ENCODE measurements at places on chromosomes 7 and 10.

DNA sequence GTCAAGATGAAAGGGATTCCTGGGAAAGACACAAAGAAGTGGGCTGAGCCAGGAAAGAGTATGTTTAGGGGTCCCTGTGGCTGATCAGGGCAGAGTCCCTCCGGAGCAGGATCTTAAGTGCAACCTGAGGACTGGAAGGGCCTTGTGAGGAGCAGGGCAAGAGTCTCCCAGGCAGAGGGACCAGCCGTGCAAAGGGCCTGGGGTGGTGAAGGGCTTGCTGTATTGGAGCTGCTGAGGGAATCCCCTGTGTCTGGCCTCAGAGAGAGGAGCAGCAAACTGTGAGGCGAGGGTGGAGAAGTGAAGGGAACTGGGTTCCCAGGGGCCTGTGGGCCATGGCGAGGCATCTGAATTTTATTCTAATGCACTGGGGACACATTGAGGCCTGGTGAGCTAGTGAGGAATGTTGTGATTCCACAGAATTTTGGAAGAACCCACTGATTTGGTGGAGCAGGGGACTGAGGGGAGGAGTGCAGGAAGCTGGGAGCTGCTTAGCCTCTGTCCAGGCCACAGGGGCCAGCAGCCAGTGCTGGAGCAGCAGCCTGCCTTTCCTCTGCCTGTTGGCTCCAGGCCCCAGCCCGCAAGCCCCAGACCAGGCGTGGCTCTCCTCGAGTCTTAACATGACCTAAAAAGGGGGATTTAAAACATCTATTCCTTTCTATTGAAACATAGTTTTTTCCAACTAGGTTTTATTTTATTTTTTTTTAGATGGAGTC is 138.4 kb upstream of the IGFBP3 start:
- no peak for DNase-seq

GRCh38 chr10:51952056-51952455 is 252.7 kb upstream of the CSTF2T start:
- no peak for DNase-seq

- DNase-seq: no peak
These were observed 245.1 kb downstream of the CHCHD3 start for GRCh38 chr7:132836746-132837145.

GRCh38 chr7:95157381-95157780 is 167.0 kb downstream of the PON1 start:
- DNase-seq: no peak

GRCh38 chr7:47366960-47367359 is 215.0 kb downstream of the TNS3 start:
- DNase-seq: no peak

- no peak for DNase-seq
These were observed 341.6 kb upstream of the AUTS2 start for GRCh38 chr7:69256634-69257081.

- DNase-seq: peak; percentile 42
These were observed 115.5 kb downstream of the LMBR1 start for GRCh38 chr7:156777364-156778069.

DNA sequence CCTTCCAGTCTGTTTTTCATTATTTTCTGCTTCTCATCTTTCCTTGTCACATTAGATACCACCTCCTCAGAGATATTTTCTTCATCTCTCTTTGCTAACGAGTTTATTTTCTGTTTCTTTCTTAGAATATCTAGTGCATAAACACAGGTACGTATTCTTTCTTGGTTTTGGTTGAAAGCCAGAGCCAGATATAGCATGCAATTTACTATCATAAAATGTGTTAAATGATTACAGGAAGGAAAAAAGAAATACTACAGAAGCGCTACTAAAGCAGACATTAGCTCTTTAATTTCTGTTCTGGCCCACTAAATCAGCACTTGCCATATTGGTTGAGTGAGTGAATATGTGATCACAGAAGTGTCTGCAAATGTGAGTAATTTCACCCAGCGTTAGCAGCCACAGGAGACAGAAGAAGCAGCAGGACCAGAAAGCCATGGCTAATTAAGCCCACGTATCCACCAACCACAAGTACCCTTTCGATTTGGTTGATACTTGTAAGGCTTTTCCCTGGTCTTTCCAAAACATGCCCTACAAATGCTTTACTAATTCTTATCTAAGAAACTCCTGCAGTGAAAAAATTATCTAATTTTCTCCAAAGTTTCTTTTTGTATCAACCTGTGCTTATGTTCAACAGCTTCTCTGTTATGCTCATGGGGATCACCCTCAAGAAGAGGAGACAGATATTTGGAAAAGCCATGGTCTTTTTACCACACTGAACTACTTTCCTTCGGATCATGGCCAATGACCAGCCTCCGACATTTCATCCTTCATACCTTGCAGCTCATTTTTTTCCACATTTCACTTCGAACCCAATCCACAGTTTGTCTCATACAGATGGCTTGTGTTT is 23.1 kb upstream of the MACC1 start:
- no peak for DNase-seq

DNA sequence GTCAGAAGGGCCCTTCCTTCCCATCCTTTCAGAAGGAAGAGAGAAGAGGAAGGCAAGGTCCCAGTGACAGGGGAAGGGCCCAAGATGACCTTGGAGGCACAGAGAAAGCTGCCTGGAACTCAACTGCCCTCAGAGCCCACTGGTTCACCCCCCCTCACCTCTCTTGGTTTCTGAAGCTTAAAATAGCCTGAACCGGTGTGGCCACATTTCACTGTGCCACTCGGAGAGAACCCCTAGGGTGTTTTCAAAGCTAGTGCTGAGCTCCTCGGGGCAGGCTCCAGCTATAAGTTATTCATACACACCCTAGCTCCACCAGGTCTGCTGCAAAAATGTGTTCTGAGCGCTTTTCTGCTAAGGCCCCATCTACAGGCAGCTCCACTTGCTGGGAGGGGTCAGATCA is 60.9 kb upstream of the ADRB1 start:
- DNase-seq: no peak

- no peak for DNase-seq
These were observed 17.0 kb downstream of the IL15RA start for GRCh38 chr10:5960070-5960972.

DNA sequence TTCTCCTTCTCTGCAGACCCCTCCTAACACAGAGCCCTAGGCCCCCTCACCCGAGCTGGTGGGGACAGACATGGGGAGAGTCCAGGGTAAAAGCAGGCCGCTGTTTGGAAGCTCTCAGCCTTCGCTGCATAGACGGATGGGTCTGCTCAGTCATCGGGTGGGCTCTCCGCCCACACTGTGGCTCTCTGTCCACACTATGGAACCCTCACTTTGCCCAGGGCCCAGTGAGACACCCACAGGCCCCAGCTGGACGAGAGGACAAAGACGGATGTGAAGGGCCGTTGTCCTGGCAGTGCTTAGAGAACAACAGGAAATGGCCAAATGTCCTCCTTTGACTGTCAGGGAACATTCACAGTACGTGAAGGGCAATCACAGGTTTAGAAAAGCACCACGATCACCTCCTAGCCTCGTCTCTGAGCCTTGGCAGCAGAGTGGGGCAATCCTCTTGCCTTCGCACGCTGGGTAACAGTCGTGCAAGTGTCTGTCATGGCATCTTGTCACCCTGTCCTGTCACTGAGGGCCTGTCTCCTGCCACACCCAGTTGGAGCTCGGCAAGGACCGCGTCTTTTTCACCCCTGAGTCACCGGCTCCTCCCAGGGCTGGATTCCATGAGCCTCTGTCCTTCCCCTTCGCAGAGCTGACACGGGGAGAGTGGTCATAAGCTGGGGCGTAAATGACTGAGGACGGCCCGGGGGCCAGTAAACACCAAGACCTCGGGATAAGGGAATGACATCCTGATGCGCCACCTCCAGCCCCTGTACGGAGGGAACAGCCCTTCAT is 80.6 kb downstream of the PRKAG2 start:
- no peak for DNase-seq

- DNase-seq: no peak
These were observed 85.8 kb downstream of the TNS3 start for GRCh38 chr7:47496056-47496665.

- no peak for DNase-seq
These were observed 33.6 kb upstream of the XRCC2 start for GRCh38 chr7:152709287-152710152.

- no peak for DNase-seq
These were observed 64.8 kb downstream of the ITGB8 start for GRCh38 chr7:20395511-20395910.

DNA sequence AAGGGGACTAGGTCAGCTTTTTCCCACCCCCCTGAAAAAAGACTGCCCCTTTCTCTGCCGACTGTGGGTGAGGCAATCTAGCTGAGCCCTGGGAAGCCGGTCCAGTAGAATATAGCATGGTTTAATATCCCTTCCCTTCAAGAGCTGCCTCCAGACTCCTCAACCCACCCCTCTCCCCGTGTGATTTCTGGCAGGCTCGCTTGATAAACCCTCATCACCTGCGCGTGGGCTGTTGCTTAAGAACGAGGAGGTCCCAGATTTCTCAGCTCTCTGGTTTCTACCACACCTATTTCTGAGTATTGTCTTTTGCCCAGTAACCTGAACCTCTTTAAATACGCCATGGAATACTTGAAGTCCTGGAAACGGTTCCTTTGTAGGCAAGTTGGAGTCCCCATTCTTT is 2.0 kb upstream of the LRRC4 start:
- DNase-seq: no peak
